A549 treated with RU486 at 1 μM for 4 hours (cell line): ENCODE measurements at places on chromosomes 12 and 14. TPM values are rescaled to one million over a fixed set of nuclear protein-coding genes. Genes with fewer than 3 reads are reported as not detected.

CCND2 gene
- not detected in 5 replicates for total RNA-seq

CCDC177 gene
- total RNA-seq = not detected in 5 replicates

KRT72 gene
- not detected in 5 replicates for total RNA-seq

AGAP2 gene
- 0.10 to 0.16 TPM (median 0.13 TPM) in 5 replicates for total RNA-seq

PPP4R4 gene
- 0.27 to 0.79 TPM (median 0.46 TPM) in 5 replicates for total RNA-seq

MIP gene
- not detected in 5 replicates for total RNA-seq

GNB3 gene
- 1.0 to 3.0 TPM (median 1.9 TPM) in 5 replicates for total RNA-seq

ACTR6 gene
- total RNA-seq = 11.1 to 34.0 TPM (median 25.6 TPM) in 5 replicates

PLEKHG7 gene
- 0.10 TPM in 1 of 5 replicates, not detected in the others for total RNA-seq

CD163 gene
- total RNA-seq = not detected in 5 replicates

CLEC1B gene
- not detected in 5 replicates for total RNA-seq

DCN gene
- total RNA-seq = not detected in 5 replicates

NYNRIN gene
- total RNA-seq = 0.16 to 0.78 TPM (median 0.18 TPM) in 5 replicates

RASSF8 gene
- total RNA-seq = 6.4 to 11.2 TPM (median 9.7 TPM) in 5 replicates

SLC7A7 gene
- total RNA-seq = 10.1 to 16.0 TPM (median 14.5 TPM) in 5 replicates

NFE2 gene
- 0.07 to 0.32 TPM (median 0.13 TPM) in 3 of 5 replicates, not detected in the others for total RNA-seq

LRP1-AS gene
- total RNA-seq = not detected in 5 replicates

NAV3 gene
- total RNA-seq = 11.0 to 16.6 TPM (median 14.1 TPM) in 5 replicates

TMPRSS12 gene
- not detected in 5 replicates for total RNA-seq

EPYC gene
- total RNA-seq = not detected in 5 replicates

RBP5 gene
- not detected in 5 replicates for total RNA-seq

FAIM2 gene
- not detected in 5 replicates for total RNA-seq
